Activated naive CD8-positive, alpha-beta T cell treated with anti-CD3 and anti-CD28 coated beads for 36 hours (primary cell): ENCODE measurements at places on chromosomes 4 and X.

- no peak for DNase-seq
Observed at GRCh38 chrX:108557580-108557979, 117.9 kb downstream of the COL4A5 start.

GRCh38 chr4:69054578-69055200, 41.6 kb upstream of the UGT2B7 start:
- DNase-seq: no peak

DNA sequence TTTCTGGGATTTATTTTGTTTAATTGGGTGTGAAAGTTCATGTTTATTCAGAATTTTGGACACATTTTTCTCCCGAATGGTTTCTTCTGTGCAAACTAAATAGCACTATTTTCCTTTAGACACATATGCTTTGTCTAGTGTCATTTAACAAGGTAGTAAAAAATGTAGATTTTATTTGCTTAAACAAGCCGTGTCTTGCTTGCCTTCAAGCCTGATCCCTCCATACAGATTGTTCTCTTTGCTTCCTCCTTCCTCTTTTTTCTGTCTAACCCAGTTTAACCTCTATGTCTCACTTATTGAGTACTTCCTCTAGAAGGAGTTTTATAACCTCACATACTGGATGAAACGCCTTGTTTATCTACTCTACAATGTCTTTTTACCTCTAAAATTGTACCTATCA, 211.8 kb downstream of the NPFFR2 start:
- DNase-seq: no peak

GRCh38 chr4:8346838-8347605, 77.5 kb downstream of the HTRA3 start:
- DNase-seq: no peak

- DNase-seq: no peak
Observed at GRCh38 chrX:39910651-39911050, 187.1 kb downstream of the BCOR start.

DNA sequence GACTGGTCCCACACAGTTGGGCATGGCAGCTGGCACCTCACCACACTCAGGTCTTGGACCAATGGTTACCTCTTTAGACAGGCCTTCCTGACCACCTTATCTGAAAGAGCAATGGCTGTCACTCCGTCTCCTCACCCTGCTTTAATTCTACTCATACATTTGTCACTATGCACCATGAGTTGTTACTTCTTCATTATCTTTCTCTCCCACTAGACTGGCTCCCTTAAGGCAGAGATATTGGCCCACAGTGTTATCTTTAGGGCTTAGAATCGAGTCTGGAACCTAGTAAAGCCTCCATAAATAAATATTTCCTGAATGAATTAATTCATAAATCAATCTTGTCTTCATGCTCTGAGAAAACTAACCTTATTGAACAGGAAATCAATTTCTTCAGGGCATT, 46.6 kb downstream of the DCHS2 start:
- DNase-seq: no peak

GRCh38 chrX:84189125-84189524, 1.1 kb upstream of the RPS6KA6 start:
- no peak for DNase-seq

DNA sequence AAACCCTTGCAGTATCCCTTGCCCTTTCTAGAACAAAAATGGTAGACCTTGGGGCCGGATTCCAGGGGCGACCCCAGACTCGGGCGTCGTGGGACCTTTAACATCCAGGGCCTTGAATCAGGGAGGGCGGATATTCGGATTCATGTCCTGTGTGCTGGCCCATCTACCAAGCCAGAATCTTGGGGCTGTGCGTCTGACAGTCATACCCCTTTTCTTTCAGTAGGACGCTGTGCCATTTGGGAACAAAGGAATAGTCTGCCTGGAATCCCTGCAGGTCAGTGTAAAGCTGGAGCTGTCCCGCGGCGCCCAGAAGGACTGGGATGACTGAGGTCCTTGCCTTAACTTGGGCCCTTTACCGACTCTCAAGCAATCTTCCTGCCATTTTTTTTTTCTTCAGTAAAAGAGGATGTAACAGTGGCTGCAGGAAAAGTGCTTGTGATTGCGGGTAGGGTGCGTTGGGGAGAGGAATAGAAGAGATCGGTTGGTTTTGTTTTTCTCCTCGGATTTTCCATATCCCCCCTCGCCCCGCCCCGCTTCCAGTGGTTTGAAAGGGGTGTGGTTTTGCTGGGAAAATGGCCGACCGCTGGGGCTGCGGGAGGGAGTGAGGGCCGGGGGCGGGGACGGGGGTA, 518 bp downstream of the ARMCX1 start:
- DNase-seq: no peak

GRCh38 chr4:55071951-55072350, 53.4 kb downstream of the KDR start:
- DNase-seq: no peak

DNA sequence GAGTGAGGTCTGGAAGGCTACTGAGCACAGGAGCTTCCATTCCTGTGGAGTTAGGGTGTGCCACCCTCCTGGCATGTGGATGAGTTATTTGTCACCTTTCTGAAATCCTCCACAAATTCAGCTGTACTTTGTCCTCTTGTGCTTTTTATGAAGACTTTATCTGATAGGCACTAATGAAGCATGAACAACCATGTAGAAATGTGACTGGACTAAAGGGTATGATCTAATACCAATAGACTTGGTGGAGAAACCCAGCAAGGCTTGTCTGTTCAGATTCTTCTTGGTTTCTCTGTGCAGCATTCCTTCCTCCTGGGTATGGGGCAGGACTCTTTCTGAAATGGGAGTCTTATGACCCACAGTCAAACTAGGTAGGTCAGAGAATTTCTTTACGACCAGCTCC, 9.6 kb downstream of the NBDY start:
- DNase-seq: no peak

GRCh38 chrX:15493118-15493962, at the start of gene PIR:
TSS of gene PIR (minus strand) at chrX:15493333. CDS start at chrX:15491257, 2,076 bp downstream.
- DNase-seq: peak; percentile 66

DNA sequence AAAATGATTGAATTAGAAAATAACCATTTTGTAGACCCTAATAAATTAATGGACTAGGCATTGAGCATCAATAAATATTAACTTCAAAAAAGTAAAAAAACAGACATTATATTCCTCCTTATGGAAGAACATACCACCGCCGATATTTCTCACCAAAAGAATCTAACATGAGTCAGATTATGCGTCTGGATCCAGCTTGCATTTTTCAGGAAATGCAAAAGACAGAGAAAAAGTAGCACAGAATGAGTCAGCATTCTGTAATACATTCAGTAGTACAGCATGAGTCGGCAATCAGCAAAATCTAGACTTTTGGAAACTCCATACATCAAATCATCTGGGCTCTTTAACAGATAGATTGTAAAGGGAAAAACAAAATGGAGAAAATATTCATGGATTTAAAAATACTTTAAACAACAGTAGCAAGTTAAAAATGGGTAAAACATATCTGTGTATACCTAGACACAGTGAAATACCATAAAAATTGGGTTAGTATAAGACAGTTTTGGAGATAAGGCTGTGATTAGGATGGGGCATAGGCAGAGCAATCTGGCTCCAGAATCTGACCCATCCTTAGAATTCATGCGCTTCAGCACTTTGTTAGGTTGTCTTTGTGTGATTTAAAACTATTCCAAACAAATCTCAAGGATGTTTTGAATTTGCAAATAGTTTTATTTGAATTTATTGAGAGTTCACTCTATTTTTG, 633.0 kb upstream of the FAM241A start:
- DNase-seq: no peak

- no peak for DNase-seq
Observed at GRCh38 chrX:2397229-2398063, 103.3 kb downstream of the DHRSX start.

DNA sequence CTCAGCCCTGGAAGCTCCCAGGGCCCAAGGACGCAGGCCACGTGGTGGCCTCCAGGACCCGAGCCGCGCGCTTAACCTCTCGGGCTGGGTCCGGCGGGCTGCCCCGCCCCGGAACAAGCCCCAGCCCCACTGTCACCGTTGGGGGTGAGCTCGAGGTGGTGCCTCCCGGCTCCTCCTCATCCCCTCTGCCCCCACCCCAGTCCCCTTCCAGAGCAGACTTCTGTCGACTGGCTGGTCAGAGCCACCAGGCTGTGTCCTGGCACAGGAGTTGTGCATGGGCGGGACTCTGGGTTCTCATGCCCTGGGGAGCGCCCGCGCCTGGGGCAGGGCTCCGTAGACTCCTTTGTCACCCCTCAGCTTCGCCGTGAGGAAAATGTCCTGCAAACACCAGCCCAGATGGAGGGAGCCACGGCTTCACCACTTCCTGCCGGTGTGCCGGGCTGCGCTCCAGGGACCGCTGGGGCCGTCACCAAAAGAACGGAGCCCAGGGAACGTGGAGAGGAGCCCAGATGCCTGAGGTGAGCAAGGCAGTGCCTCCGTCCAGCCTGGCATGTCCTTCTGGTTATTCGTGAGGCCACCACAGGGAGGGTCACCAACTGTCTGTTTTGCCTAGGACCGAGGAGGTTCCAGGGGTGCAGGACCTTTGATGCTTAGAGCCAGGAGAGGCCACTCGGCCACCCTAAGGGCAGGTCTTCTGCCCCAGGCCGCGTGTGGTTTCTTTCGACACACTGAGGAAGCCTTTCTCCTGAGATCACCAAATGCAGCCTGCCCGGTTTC, 7.1 kb upstream of the RGS12 start:
- no peak for DNase-seq

DNA sequence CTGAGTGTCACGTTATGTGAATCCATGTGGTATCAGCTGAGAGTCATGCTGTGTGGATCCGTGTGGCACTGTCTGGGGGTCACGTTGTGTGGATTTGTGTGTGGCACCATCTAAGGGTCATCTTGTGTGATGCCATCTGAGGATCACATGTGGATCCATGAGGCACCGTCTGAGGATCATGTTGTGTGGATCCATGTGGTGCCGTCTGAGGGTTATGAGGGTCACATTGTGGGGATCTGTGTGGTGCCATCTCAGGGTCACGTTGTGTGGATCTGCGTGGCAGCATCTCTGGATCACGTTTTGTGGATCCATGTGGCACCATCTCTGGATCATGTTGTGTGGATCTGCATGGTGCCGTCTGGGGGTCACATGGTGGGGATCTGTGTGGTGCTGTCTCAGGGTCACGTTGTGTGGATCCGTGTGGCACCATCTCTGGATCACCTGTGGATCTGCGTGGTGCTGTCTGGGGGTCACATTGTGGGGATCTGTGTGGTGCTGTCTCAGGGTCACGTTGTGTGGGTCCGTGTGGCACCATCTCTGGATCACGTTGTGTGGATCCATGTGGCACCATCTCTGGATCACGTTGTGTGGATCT, 6.9 kb downstream of the PDE6B start:
- DNase-seq: no peak

GRCh38 chrX:14916017-14916674, 42.9 kb downstream of the MOSPD2 start:
- DNase-seq: no peak

DNA sequence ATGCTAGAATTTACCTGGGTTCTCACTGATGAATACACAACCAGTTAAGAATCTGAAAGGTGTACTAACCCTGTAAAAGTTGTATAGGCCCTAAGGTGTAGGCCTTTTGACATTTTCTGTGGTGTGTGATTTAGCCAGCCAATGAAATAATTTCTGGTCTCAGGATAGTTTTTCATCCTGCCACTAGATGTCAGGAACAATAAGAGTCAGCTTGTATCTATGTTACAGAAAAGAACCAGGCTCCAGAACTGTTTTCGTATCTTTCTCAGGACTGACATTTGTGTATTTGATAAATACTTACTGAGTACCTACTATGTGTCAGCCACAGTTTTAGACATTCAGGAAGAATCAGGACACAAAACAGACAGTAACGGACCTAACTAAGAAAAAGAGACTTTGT, 673.6 kb upstream of the TENM3 start:
- DNase-seq: no peak

- DNase-seq: no peak
Observed at GRCh38 chrX:1649621-1650020, 34.8 kb downstream of the ASMT start.

DNA sequence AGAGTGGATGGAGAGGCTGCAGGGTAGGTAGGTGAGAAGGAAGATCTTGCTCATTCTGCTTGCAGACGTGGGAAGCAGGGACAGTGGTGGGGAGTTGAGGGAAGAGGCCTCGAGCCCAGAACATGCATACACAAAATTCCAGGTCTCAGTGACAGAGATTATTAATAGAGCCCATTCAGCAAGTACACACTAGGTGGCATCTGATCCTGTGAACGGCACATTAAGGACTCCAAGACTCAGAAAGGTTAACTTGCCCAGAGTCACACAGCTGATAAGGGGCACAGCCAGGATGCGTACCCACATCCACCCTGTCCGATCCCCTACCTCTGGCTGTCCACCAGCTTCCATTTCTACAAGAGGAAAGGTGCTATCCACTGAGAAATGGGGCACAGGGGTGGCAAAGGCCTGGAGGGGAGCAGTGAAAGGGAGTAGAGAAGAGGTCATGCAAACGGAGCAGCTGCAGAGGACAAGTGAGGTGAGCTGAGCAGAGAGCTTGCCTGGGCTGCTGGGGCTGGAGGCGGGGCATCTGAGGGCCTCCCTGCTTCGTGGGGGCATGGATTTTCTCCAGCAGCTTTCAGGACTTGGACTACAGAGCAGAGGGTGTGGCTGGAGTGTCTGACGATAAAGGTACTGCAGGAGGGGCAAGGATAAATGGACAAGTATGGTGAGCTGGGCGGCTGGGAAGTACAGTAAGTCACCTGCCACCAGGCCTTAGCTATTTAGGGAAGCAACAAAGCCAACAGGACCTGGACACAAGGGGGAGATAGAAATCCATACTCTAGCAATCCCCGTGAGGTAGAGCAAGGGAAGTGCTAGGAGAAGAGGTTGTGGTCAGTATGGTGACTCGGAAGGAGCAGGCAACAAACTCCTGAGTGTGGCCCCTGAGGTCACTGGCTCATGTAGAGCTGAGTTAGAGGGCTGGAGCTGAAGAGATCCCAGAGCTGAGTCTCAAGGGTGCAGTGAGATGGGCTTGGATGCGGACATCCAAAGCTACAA, 11.2 kb downstream of the IDS start:
- DNase-seq: no peak

DNA sequence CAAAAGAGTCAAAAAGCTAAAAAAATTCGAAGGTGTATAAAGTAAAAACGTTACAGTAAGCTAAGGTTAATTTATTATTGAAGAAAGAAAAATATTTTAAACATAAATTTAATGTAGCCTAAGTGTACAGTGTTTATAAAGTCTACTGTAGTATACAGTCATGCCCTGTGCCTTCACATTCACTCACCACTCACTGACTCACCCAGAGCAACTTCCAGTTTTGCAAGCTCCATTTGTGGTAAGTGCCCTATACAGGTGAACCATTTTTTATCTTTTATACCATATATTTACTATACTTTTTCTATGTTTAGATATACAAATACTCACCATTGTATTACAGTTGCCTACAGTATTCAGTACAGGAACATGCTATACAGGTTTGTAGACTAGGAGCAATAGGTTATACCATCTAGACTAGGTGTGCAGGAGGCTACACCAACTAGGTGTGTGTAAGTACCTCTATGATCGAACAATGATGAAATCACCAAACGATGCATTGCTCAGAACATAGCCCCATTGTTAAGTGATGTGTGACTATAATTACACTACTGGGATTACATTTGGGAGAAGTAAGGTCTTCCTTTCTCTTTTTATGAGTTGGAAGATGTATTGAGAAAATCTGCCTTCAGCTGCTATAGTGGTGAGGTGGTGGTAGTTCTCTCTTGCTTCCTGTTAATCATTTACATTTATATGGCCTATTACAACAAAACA, 27.2 kb downstream of the TMSB4X start:
- DNase-seq: no peak

GRCh38 chr4:55866290-55866907, 13.0 kb downstream of the EXOC1 start:
- no peak for DNase-seq
